ENCODE measurements at places on chromosomes 13 and 19. TPM values are rescaled to one million over a fixed set of nuclear protein-coding genes. Genes with fewer than 3 reads are reported as not detected.

CD209 gene
- 1.5 TPM for polyA plus RNA-seq

BCAM gene
- 546 TPM for polyA plus RNA-seq

MYCBP2 gene
- 55.8 TPM for polyA plus RNA-seq

ZNF493 gene
- polyA plus RNA-seq: 21.7 TPM

SHISA2 gene
- 60.9 TPM for polyA plus RNA-seq

MRPS12 gene
- 15.2 TPM for polyA plus RNA-seq

ZNF726 gene
- 11.7 TPM for polyA plus RNA-seq

ANO8 gene
- 7.5 TPM for polyA plus RNA-seq

CALR3 gene
- polyA plus RNA-seq: not detected

LILRB3 gene
- polyA plus RNA-seq: 0.40 TPM

OR4F17 gene
- not detected for polyA plus RNA-seq

POU4F1 gene
- 0.03 TPM for polyA plus RNA-seq

CLEC4G gene
- not detected for polyA plus RNA-seq

ZNF296 gene
- polyA plus RNA-seq: 0.83 TPM

SMIM44 gene
- polyA plus RNA-seq: not detected

CGB5 gene
- polyA plus RNA-seq: not detected

TEX29 gene
- polyA plus RNA-seq: 0.48 TPM

SIRT6 gene
- 21.2 TPM for polyA plus RNA-seq

ZNF547 gene
- 5.9 TPM for polyA plus RNA-seq

CYP4F12 gene
- polyA plus RNA-seq: 10.1 TPM

B9D2 gene
- 11.0 TPM for polyA plus RNA-seq

Measured in left renal pelvis (tissue), 4 donors.